Retinal pigment epithelial cell (primary cell): ENCODE measurements at places on chromosomes 4 and X.

DNA sequence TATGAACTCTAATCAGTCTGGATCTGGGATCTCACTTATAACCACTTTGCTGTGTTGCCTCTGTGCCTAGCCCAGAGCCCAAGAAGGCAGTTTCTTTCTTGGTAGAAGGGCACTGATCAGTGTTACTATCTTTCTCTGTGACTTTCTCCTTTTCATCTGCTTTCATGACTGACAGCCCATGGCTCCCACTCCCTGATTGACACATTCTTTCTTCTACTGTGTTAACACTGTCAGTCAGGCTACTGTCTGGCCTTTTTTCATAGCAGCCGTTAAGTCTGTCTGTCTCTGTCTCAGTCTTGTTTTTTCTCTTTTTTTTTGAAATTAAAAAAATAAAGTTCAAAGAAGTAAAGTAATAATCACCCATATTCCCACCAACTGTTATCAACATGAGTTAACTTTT lies 210.6 kb downstream of the GPC3 start:
- no peak for DNase-seq

GRCh38 chr4:124867536-124867935 lies 155.0 kb upstream of the ANKRD50 start:
- DNase-seq, result no peak

DNA sequence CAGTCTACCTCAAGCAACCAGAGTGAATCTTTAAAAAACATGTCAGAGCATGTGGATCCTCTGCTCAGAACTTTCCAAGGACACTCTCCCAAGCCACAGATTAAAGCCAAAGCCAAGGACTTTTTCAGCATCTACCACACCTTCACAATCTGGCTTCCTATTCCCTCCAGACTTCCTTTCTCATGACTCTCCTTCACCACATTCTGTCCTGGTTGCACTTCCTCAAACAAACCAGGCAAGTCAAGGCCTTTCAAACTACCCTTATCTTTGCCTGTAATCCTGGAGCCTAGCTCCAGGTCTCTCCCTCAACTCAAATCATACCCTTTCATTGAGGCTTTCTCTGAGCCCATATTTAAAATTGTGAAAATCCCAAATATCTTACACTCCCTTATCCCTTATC lies 191.6 kb upstream of the GALNTL6 start:
- DNase-seq, result no peak

DNA sequence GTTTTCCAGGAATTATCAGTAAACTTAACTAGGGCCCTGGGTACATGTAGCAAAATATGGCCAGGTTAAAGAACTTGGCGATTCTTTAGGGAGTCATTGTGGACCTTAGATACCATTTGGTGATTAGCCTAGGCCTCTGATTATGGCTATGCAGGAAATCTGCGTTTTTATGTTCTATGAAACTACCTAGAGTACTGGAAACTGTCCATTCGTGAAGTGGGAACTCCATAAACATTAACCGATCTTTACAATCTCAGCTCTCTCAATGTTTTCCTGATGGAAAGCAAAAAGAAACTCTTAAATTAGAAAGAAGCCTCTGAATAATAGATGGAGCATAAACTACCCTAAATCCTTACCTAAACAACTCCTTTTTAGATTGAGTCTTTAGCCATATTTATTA lies 121.9 kb downstream of the SH3RF1 start:
- DNase-seq, result no peak

DNA sequence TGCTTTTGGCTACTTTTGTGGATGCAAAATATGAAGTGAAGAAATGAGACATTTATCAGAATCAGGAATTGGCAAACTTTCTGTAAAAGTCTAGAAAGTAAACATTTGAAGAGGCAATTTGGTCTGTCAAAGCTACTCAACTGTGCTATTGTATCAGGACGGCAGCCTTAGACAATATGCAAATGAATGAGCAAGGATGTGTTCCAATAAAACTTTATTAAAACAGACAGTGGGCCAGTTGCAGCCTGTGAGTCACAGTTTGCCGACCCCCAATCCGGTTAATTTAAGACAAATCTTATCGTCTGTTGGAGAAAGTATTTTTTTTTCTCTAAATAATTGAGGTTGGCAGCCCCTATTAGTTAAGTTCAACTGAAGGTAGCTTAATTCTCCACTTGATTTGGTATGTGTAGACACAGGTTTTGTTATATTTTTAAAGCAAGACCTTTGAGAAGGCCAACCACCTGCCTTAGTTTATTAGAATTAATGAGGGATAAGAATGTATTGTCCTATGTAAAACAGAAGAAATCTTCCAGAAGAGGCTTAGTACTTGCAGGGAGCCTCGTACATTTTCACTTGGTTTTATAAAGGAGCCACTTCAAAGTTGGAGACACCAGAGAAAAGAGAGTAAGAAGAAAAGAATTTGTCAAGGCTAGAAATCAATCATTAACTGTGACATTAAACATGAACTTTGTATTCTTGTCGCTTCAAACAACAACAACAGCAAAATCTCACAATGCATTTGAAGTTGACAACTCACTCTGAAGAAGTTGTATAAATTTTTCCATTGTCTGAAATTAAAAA lies 81.6 kb upstream of the FAT1 start:
- no peak for DNase-seq

DNA sequence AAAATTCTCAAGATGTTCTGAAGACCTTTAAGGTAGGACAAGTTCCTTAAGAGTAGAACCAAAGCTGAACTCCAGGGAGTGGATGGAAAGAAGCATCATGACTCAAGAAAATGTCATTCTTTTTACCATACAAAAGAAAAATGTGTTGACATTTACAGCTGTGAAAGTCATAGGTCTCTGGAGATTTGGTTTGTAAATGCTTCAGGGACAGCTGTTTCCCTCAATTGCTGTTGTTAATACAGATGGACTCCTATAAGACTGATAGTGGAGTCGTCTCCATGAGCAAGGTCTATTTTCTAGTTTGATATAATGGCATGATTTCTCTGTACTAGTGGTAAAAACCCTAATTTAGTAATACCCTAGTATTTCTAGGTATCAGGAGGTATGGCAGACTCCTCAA lies 101.7 kb downstream of the PHOX2B start:
- no peak for DNase-seq

DNA sequence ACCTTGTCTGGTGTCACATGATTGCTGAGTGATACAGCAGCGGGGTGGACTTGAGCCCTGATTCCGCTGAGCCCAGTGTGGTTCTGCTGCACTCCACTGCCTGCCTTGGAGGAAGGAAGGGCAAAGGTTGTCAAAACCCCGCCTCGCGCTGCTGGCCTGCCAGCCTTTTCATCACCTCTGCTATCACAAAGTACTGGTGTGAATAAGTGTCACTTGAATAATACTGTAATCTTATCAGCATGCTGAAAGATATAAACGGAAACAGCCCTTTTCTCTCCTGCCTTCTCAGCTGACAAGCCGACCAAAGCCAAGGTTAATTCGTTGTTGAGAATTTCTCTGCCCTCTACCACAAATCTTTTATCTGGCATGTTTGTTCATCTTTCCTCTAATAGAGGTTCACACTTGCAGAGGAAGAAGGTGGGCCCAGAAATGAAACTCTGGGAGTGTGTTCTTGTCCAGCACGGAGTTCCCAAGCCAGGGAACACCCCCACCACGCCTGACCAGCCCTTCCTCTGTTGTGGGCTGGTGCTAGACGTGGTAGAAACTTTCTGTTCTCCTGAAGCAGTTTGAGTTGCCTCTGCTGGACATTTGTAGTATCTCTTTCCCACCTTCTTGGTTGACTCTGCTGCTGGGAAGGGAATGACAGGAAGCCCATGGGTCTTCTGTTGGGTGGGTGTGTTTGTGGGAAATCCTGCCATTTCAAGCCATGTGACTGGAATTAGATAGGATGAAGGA lies 21.5 kb downstream of the FHDC1 start:
- no peak for DNase-seq

DNA sequence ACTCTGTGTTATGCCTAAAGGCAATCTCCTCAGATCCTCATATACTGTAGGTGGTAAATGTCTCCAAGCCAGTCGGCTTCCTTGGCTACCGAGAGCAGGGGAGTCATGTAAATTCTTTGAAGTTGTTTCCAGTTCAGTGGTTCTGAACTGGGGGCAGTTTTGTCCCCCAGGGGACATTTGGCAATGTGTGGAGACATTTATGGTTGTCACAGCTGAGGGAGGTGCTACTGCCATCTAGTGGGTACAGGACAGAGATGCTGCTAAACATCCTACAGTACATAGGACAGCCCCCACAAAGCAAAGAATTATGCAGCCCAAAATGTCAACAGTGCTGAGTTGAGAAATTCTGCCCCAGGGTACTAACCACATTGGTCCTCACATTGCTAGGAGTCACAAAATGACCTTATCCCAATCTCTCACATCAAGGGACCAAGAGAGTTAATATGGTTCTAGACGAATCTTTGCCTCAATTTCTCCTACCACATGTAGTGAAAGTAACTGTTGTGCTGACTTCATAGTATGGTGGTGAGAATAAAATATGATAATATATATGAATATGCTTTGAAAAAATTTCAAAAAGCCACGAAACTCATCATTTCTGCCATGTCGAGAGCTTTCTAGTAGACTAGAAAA lies 104.4 kb upstream of the ARHGAP24 start:
- DNase-seq, result no peak

DNA sequence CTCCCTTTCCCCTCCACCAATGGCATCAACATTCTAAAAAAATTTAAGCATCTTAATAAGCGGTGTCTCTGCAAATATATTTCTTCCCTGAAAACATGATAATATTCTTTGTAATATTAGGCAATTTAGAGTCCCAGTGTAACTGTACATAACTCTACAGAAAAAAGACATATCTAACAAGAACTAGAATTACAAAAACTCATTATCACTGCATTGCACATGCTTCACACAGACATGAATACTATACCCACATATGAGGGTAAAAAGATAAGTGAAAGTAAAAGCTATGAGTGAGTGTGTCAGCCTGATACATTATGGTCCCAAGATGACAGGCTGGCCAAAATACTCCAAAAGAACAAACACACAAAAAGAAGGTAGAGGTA lies 2.4 kb upstream of the FGB start:
- no peak for DNase-seq

DNA sequence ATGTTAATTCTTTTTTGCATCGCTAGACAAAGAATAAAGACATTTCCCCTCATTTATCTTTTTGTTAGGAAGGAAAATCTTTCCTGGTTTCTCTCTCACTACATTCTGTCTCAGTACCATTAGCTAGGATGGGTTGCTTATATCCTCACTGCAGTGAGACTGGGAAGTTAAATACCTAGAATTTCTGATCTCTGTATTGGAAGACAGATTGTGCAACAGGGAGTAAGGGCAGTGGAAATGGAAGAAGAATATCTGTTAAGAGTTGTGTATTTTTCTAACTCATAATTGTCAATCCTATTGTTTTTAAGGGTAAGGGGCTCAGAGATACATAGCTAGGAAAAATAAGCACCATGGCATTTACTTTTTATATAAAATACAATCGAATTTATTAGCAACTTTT lies 19.6 kb downstream of the PTPN13 start:
- DNase-seq, result no peak

GRCh38 chrX:100593581-100593980 lies 8.8 kb downstream of the TNMD start:
- DNase-seq, result peak; percentile 8

- DNase-seq, result no peak
These were observed 2.7 kb downstream of the SLC38A5 start for GRCh38 chrX:48467281-48467761.
